Astrocyte (in vitro differentiated cells and primary cell): ENCODE measurements at places on chromosomes 13 and 19. TPM values are rescaled to one million over a fixed set of nuclear protein-coding genes. Genes with fewer than 3 reads are reported as not detected.

The CGB7 gene
- total RNA-seq = 7.1 and 8.8 TPM in 2 replicates

DNA sequence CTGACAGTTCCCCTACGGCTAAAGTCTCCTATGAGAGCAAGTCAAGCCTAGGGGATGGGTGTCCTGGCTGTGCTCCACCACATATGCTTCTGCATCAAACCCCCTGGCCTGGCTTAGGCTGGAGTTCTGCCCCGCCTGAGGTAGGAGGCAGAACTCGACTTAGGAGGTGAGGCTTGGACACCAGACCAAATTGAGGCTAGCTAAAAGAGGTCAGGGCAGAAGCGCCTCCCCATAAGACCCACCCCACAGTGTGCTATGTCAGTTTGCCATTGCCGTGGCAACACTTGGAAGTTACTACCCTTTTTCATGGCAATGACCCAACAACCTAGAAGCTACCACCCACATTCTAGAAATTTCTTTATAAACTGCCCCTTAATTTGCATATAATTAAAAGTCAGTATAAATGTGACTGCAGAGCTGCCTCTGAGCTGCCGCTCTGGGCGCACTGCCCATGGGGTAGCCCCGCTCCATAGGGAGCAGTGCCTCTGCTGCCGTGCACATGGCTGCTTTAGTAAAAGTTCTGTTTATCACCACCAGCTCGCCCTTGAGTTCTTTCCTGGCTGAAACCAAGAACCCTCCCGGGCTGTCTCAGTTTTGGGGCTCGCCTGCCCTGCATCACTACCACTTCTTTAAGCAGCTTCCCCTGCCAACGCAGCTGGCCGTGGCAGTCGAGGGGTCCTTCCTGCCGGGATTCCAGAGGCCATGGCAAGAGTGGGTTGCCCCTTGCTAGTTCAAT is 20.2 kb downstream of the AP1M1 start:
- no peak overlapping the region for H3K27ac ChIP-seq
- H3K4me1 ChIP-seq = no peaks in the 10 kb centered on the region
- no peaks in the 10 kb centered on the region for H3K27me3 ChIP-seq
- H3K36me3 ChIP-seq = peaks cover 24% of the 10 kb centered on the region
- no peak for DNase-seq

The PCSK4 gene
- total RNA-seq = 2.7 and 3.9 TPM in 2 replicates

GRCh38 chr19:6717036-6717435 is 3.4 kb downstream of the C3 start:
- no peaks in the 10 kb centered on the region for H3K4me1 ChIP-seq
- no peak overlapping the region for H3K4me3 ChIP-seq
- H3K27ac ChIP-seq = no peak overlapping the region
- H3K27me3 ChIP-seq = no peaks in the 10 kb centered on the region

DNA sequence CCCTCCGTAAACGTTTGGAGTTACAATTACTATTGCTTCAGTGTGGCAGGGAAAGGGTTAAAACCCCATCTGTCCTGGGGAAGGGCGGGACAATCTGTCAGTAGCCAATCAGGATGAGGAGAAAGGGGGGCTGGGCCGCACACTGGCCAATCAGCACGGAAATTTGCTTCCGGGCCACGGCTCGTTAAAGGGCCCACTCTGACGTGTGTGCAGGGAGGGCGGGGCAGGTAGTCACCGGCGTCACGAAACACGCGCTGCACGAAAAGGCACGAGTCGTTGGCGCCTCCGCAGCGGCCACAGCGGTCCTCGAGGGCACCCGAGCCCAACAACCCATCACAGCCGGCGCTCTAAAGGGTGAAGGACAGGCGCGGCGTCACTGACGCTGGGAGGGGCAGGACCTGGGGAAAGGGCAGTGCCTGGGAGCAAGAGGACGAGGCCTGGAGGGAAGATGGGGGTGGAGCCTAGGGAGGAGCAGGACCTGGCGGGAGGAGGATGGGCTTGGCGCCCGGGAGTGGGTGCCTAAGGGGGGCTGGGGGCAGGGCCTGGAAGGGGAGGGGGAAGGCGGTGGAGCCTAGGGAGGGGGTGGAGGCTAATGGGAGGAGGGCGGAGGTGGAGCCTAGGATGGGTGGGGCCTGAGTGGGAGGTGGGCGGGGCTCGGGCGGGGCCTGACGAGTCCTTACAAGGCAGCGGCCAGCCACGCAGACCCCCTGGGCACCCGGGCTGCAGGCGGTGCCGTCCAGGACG is 4.9 kb downstream of the ADAMTSL5 start:
- H3K36me3 ChIP-seq = no peaks in the 10 kb centered on the region
- peaks cover 15% of the 10 kb centered on the region for H3K27me3 ChIP-seq
- peak; percentile 87 for DNase-seq
- peak overlapping the region; percentile 77 for H3K27ac ChIP-seq
- H3K4me1 ChIP-seq = peaks cover 4% of the 10 kb centered on the region

DNA sequence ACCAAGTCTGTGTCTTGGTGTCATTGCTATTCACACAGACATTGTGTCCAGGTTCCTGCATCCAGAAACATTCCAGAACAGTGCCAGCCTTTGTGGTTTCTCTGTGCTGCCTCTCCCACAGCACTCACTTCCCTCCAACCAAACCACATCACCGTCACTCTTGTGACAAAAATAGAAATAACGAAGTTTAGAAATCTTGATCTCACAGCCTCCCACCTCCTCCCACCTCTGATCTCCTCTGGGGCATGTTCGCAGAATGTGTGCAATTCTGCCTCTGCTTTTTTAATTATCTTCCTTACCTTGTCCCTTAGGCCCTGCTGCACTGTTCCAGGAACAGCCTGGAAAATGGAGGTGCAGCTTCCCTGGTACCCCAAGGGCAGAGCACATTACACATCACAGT is 8.7 kb upstream of the SERPINE3 start:
- no peaks in the 10 kb centered on the region for H3K27me3 ChIP-seq
- peaks cover 11% of the 10 kb centered on the region for H3K4me1 ChIP-seq
- no peak overlapping the region for H3K4me3 ChIP-seq
- peak overlapping the region; percentile 35 for H3K27ac ChIP-seq
- H3K36me3 ChIP-seq = no peaks in the 10 kb centered on the region

- no peak overlapping the region for H3K27ac ChIP-seq
- no peaks in the 10 kb centered on the region for H3K27me3 ChIP-seq
- peaks cover 25% of the 10 kb centered on the region for H3K4me1 ChIP-seq
Observed at GRCh38 chr13:45503658-45504057, 38.9 kb downstream of the COG3 start.

DNA sequence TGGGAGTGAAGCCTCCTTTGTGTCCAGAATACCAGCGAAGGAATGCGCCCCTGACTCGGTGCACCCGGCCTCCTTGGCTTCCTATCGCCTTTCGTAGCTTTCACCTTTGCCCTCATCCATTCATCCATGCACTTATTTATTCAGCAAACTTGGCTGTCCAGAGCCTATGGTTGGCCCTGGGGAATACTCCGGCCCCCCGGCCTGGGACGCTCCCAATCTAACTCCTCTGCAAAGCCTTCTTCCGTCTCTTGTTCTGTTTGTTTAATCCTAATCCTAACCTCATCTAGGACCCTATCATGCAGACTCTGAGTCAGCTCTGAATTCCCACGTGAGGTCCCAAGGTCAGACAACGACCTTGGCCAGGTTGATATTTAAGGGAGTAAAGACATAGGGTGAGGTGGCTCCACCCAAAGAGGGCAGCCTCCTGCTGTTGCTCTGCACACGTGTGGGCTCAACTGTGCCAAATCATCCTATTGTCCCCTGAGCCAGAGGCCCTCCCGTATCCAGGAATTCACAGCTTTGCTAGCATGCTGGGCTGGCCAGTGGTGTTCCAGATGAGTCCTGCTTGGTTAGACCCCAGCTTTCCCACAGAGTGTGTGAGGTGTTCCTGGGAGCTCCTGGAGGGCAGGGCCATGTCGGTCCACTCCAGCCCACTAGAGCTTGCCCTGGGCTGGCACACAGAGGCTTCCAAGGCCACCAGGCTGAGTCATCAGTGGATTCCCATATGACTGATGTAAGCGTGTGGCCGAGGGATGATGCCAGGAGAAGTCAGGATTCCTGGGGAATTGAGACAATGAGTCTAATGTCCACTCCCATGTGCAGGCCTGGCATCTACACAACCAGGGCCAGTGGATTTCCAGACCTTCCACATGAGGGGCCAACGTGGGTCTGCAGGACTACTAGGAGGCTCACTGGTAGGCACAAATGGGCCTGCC is 6.5 kb upstream of the CCNE1 start:
- no peaks in the 10 kb centered on the region for H3K36me3 ChIP-seq
- H3K4me3 ChIP-seq = no peak overlapping the region
- H3K27ac ChIP-seq = no peak overlapping the region
- peak; percentile 18 for DNase-seq
- H3K4me1 ChIP-seq = no peaks in the 10 kb centered on the region

DNA sequence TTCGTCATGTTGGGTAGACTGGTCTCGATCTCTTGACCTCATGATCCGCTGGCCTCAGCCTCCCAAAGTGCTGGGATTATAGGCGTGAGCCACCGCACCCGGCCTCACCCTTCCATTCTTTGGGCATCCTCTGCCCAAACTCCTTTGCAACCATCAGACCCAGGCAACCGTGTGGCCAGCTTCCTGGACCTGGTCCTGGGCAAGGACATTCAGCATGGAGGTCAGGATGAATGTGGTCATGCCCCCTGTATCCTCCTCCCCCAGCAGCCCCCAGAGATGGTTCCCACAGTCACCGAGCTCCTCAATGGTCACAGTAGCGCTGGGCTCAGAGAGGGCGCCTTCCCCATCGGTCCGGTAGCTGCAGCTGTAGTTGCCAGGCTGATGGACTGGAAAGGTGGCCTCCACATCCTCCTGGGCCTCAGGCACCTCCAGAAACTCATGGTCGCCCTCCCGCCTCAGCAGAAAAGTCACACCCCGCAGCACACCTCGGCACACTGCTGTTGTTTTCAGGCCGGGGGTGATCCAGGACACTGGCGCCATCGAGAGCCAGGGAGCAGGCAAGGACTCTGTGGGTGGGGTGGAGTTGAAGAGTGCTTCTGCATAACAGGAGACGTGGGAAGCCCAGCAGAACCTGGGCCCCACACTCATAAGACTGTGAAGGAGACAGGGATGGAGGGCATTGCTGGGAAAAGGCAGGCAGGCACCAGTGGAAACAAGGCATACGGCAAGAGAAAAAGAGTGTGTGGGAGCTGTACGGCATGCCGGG is 1.1 kb downstream of the A1BG start:
- H3K4me3 ChIP-seq = no peak overlapping the region
- H3K27me3 ChIP-seq = peaks cover 14% of the 10 kb centered on the region
- H3K36me3 ChIP-seq = no peaks in the 10 kb centered on the region
- DNase-seq = no peak

DNA sequence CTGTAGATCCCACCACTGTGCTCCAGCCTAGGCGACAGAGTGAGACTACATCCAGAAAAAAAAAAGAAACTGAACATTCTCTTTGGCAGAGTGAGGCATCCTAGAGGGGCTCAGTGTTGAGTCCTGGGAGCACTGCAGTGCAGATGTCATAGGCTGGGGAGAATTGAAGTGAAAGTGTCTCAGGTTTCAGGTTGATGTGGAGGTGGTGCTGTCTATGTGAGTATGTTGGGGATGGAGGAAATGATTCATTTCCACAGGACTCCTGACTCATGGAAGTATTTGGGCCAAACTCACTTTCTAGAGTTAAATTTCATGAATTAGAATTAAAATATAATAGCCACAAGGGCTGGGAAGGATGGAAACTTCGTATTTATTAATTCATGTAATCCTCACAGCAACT is 134.4 kb upstream of the TSC22D1 start:
- H3K4me3 ChIP-seq = no peak overlapping the region
- peak overlapping the region; percentile 96 for H3K27ac ChIP-seq
- H3K27me3 ChIP-seq = no peaks in the 10 kb centered on the region
- peak; percentile 98 for DNase-seq
- H3K4me1 ChIP-seq = peaks cover 34% of the 10 kb centered on the region

The CRB3 gene
- 1.2 and 1.6 TPM in 2 replicates for total RNA-seq

DNA sequence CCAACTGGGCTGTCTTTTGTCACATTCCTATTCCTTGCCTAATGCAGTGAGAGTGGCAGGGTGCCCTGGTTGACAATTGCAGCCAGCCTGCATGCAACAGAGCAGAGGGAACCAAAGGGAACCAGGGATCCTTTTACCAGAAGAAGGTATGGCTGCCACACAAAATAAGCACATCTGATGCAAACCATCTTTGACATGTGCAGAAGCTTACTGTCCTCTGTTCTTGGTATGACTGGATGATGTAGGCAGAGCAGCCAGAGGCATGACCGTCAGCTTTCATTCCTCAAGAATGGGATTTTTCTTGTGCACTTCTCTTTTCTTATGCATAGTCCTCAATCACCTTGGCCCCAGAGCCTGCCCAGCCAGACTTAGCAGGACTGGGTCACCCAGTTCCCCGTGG is 116.1 kb downstream of the UQCRFS1 start:
- no peaks in the 10 kb centered on the region for H3K36me3 ChIP-seq
- no peaks in the 10 kb centered on the region for H3K4me1 ChIP-seq
- no peak overlapping the region for H3K27ac ChIP-seq
- H3K27me3 ChIP-seq = no peaks in the 10 kb centered on the region
- DNase-seq = no peak

DNA sequence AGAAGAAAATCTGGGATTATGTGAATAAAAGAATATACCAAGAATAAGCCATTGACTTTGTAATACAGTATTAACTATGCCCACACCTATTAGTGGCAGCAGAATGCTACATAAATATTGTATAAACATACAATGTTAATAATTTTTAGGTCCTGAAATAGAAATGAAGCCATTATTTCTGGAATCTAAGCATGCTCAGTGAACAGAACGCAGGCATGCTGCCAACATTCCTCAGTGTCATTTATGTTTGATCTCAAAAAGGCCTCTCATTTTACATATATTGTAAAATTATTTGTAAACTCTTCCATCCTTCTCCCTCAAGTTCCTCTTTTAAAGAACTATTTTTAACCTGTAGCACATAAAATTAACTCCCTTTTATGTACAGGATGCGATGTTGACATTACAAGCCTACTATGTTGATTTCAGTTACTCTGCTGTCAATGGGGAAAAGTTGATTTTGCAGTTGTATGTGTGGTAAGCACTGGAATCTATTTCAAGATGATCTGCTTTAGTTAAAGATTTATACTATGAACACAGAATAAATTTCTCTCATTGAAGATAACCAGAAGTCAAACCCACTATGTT is 118.8 kb downstream of the VWA8 start:
- no peaks in the 10 kb centered on the region for H3K4me1 ChIP-seq
- H3K36me3 ChIP-seq = no peaks in the 10 kb centered on the region
- no peak for DNase-seq

- H3K27me3 ChIP-seq = no peaks in the 10 kb centered on the region
- H3K36me3 ChIP-seq = no peaks in the 10 kb centered on the region
- DNase-seq = no peak
- no peak overlapping the region for H3K27ac ChIP-seq
Observed at GRCh38 chr13:44278166-44278565, 95.5 kb upstream of the SERP2 start.

GRCh38 chr19:29571181-29571580 is 34.9 kb upstream of the POP4 start:
- H3K27me3 ChIP-seq = peaks cover 2% of the 10 kb centered on the region
- no peak overlapping the region for H3K27ac ChIP-seq
- no peaks in the 10 kb centered on the region for H3K4me1 ChIP-seq
- H3K4me3 ChIP-seq = no peak overlapping the region
